ENCODE measurements at places on chromosomes 5 and 9.

DNA sequence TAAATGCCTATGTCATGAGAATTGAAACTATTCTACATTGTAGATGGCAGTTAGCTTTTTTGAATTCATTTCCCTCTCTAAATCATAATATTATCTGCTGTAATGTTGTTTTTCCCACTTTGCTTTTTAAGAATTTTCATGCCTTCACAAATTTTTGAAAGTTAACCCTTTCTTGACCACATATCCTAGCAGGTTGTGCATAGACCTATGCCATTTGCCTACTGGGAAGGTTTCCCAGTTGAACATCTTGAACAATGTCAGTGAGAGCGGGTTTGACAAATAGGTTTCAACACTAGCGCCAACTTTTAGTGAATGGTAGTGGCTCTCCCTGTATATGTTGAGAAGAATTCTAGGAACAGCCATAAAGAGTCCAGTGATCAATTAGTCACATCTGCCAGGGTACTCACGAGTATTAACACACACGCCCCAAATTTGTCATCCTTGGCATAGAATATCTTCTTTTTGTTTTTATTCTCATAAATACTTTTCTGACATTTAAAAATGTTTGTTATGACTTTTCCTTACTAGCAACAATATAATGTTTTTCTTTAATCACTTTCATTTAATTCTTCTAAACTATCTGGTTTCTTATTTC is 307.6 kb downstream of the PJA2 start:
- DNase-seq, result no peak

GRCh38 chr5:174293006-174293405 is 247.5 kb downstream of the NSG2 start:
- DNase-seq, result no peak

DNA sequence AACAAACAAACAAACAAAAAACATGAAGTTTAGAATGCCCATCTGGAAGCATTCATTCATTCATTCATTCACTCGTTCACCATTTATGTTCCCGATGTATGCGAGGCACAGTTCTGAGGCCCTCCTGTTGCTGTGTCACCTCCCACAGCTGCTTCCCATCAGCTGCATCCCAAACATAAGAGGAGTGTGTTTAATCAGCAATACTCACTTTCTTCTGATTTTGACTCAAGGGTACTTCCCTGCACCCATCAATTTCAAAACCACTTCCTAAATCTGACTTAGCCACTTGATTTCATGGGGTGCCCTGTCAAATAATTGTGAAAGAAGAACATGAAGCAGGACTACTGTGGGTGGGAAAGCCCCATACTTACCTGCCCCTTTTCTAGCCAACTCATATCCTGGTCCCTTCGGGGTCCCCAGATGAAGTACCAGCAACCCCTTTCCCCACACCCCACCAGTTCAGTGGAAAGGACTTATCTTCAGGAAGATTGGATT is 128.0 kb upstream of the IL12B start:
- DNase-seq, result no peak

DNA sequence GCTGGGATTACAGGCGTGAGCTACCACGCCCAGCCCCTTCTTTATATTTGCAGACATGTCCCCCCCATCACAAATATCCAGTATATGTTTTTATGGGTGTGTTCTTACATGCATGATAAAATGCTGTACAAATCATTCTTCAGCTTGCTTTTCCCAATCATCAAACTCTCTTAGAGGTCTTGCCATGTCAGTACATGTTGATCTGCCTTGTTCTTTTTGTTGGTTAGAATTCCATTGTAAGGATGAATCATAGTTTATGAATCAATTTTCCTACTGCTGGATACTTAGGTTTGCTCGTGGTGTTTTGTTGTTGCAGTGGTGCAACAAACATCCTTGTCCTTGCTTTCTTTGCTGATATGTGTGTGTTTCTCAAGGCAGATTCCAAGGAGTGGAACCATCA is 79.9 kb upstream of the NEURL1B start:
- DNase-seq, result no peak

DNA sequence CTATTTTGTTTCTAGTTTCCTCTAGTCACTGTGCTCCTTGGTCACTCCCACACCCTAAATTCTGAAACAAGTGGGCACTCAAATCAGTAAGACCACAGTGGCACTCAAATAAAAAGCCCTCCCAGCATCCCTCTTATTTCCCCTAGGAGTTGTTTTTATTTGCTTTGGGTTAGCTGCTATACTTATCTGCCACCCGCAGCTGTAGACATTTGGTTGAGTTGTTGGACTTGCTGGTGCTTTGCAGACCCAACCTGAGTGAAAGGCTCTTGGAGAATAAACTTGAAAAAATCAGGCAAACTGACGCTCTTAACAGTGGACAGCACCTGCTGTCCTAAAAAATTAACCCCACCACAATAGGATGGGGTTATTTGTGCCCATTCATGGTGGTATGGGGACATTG is 203.0 kb downstream of the SPATA31A6 start:
- DNase-seq, result no peak

GRCh38 chr5:7395947-7396712 is at the start of gene ADCY2:
Gene ADCY2 (plus strand): TSS chr5:7396138. CDS start chr5:7396297, 159 bp downstream.
- DNase-seq, result no peak

DNA sequence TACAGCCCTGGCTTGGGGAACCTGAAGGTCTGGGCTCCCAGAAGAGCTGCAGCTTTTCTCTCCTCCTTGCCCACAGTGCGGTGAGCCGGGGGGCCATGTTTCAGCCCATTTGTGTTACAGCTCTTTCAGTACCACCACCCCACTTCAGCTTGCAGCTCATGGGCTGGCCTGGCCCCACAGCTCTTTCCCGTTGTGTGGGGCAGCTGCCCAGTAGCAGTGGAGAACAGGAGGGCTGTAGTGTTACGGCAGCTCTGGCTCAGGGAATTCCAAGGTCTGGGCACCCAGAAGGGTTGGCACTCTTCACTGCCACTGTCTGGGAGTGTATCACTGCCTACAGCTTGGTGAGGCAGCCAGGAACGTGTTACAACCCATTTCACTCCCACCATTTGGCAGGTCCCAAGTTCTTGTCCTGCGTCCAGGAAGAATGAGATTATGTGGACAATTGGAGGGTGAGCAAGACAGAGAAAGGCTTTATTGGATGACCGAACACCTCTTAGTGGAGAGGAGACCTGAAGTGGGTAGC is 390.5 kb downstream of the KDM4C start:
- no peak for DNase-seq
